SK-N-SH (cell line): ENCODE measurements at places on chromosomes 11 and 22. TPM values are rescaled to one million over a fixed set of nuclear protein-coding genes. Genes with fewer than 3 reads are reported as not detected.

DNA sequence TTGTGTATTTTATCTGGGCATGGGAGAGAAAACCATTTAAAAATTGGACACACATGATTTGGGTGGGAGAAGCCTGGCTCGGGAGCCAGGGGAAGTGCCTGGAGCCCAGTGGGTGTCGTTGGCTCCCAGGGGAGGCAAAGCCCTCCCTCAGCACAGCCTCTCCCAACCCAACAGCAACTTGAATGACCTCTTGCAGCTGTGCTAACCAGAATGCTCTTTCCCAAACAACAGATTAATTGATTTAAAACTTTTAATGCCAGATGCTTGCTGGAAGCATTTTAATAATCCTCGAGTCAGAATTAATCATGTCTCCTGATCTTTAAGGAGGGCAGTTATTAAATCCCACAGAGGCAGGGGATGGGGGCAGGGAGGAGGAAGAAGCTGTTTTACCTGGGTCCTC is 401.6 kb downstream of the BUD13 start:
- H3K27me3 ChIP-seq, result no peaks in the 10 kb centered on the region
- H3K4me3 ChIP-seq, result no peak overlapping the region
- no peak overlapping the region for H3K27ac ChIP-seq

- no peak overlapping the region for H3K27ac ChIP-seq
- DNase-seq, result no peak
- H3K36me3 ChIP-seq, result no peaks in the 10 kb centered on the region
- H3K4me1 ChIP-seq, result no peaks in the 10 kb centered on the region
Measured at GRCh38 chr11:11142430-11142829, 210.6 kb downstream of the CSNK2A3 start.

Gene KCNE3
- polyA plus RNA-seq, result not detected in 2 replicates

GRCh38 chr11:15097411-15097810 is 17.3 kb upstream of the INSC start:
- H3K27ac ChIP-seq, result no peak overlapping the region
- H3K4me3 ChIP-seq, result no peak overlapping the region
- H3K27me3 ChIP-seq, result no peaks in the 10 kb centered on the region
- H3K4me1 ChIP-seq, result no peaks in the 10 kb centered on the region

Gene C22orf31
- not detected in 2 replicates for polyA plus RNA-seq

Gene NKAPD1
- 9.2 and 13.1 TPM in 2 replicates for polyA plus RNA-seq

DNA sequence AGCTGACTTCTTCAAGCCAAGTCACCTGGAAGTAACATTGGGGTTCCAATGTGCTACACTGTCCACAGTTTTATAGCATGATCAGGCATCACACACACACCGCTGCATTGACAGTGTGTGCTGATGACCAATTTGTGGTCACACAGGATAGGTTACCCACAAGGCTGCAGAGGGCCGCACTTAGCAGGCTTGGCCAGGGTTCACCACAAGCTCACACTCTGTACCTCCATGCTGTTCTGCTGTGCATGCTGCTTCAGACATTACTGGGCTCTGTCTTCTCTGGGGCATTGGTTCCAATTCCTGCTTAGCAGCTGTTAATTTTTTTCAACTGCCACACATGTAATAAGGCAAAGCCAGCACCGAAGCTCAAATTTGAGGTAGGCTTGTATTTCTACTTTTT is 11.0 kb upstream of the NRIP3 start:
- no peaks in the 10 kb centered on the region for H3K4me1 ChIP-seq
- H3K27ac ChIP-seq, result no peak overlapping the region
- no peaks in the 10 kb centered on the region for H3K36me3 ChIP-seq
- no peak for DNase-seq
- no peak overlapping the region for H3K4me3 ChIP-seq

Gene MRGPRF
- 0.18 and 0.19 TPM in 2 replicates for polyA plus RNA-seq

Gene FADD
- 23.8 and 28.3 TPM in 2 replicates for polyA plus RNA-seq
